ENCODE measurements at places on chromosomes 16 and 17.

- DNase-seq, result no peak
Measured at GRCh38 chr16:50928065-50928464, 186.2 kb downstream of the CYLD start.

DNA sequence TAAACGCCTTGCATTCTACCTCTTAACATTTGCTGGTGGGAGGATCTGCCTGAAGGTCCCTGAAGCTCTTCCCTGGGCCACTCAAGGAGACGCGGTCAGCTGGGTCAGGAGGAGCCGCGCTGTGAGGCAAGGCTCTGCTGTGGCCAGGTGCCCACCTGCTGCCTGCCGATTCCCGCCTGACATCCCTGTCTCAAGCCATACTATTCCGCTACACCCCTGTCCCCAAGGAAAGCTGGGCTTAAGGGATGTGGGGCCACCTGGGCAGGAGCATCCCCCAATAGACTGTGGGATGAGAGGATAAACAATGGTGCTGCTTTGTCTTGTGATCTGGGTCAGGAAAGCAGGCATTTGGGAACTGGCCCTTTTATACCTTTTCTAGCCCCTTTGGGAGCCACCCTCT, 5.1 kb downstream of the TPPP3 start:
- no peak for DNase-seq

GRCh38 chr17:6640536-6641246, at the start of the genes KIAA0753 and TXNDC17:
Gene KIAA0753 (minus strand): TSS chr17:6640711. CDS start chr17:6635103, 5,608 bp downstream.
Gene TXNDC17 (plus strand): TSS chr17:6641060. CDS start chr17:6641083, 23 bp downstream.
- peak; percentile 77 for DNase-seq

- no peak for DNase-seq
Measured at GRCh38 chr16:52677501-52677900, 130.6 kb upstream of the TOX3 start.

DNA sequence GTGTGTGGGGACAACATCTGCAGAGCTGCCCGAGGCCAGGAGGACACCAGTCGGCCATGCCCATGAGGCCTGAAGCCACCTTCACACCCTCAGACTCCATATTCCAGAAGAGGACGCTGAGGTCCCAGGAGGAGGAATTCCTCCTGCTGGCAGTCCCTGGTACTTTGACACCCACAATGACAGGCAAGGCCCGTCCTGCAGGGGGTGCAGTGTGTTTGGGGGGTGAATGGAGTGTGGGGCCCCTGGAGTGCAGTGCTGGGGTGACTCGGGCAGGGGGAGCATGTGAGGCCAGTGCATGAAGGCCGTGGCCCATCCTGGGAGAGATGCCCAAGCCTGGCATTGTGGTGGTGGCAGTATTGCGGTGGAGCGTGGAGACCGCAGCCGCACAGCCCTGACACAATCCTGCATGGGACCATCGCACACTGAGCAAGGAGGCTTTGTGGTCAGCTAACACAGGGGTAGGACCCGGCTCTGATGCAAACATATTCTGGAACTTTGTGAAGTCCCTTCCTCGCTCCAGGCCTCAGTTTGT, 52.2 kb downstream of the ZDHHC7 start:
- DNase-seq, result no peak

- no peak for DNase-seq
Measured at GRCh38 chr17:61404913-61405685, 5.5 kb downstream of the TBX2 start.

DNA sequence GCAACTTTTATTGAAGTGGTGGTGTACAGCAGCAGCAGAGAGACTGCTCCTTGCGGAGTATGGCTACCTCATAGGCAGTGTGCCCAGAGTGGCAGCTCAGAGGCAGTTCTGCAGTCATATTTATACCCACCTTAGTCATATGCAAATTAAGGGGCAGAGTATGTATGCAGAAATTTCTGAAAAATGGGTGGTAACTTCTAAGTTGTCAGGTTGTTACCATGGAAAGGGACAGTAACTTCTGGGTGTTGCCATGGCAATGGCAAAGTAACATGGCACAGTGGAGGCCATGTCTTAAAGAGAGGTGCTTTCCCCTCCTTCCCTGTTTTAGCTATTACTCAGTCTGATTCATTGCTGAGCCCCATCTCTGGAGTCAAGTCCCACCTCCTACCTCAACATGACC, 53.4 kb downstream of the MEOX1 start:
- DNase-seq, result peak; percentile 78

GRCh38 chr17:76025294-76025693, 1.8 kb downstream of the EVPL start:
- DNase-seq, result no peak

DNA sequence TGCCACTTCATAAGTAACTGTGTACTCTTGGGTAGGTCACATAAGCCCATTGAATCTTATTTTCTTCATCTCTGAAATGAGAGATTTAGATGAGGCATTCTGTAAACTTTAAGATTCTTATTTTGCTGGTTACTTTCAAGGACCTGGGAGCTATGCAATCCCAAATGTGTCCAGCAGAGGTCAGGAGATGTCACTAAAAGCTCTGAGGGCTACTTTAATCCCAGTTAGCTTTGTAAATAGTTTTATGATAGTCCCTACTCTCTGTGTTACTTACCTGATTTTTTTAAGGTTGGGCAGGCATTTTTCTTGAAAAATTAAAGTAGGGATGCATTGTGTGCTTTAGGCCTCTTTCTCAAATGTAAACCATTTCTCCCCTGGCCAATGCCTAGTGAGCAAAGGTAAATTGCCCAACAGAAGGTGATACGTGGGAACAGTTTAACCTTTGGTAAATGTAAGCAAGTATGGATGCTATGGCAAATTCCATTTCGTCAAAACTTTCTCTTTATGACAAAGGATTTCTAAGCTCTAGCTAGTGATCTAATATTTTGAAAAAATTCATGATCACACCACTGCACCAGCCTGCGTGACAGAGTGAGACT, 57.1 kb upstream of the WSB1 start:
- DNase-seq, result peak; percentile 72

DNA sequence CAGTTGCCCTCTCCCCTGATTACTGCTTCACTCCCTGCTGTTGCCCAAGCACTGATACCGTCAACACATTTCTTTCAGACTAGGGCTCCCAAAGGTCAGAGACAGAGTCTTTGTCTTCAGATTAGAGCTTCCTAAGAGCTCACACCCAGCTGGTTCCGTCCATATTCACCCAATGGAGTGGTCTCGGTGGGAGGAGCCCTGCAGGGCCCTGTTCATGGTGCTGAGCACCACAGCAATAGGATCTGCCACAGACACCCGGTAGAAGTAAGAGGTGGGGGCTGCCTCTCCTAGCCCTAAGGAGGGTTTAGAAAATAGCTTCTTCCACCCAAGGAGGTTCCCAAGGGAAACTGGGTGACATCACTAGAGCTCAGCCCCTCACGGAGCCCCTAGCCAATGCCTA, 128.3 kb downstream of the CCDC144A start:
- DNase-seq, result no peak

Measured in CD14-positive monocyte (primary cell).